ENCODE measurements at places on chromosomes 6 and 20.

DNA sequence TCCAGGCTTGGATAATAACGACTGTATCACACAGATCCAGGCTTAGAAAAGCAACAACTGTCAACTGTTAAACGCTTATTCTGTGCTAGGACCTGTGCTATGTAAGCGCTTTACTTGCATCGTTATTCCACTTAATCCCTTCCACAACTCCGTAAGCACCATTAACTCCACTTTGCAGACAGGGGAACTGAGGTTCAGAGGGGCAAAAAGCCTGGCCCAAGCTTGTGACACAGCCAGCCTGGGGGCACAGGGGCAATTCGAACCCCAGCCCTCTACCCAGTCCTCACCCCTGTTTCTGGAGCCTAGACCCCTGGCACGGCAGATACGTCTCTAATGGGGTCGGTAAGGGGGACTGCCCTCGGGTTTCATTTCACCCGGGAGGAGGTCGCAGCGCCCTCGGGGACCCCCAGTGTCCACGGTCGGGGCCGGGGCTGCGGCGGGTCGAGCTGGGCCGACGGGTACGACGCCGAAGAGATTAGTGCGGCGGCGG is 411 bp downstream of the DSN1 start:
- peak; percentile 52 for DNase-seq

GRCh38 chr20:60407938-60408337 is 449.7 kb downstream of the CDH26 start:
- DNase-seq, result no peak

DNA sequence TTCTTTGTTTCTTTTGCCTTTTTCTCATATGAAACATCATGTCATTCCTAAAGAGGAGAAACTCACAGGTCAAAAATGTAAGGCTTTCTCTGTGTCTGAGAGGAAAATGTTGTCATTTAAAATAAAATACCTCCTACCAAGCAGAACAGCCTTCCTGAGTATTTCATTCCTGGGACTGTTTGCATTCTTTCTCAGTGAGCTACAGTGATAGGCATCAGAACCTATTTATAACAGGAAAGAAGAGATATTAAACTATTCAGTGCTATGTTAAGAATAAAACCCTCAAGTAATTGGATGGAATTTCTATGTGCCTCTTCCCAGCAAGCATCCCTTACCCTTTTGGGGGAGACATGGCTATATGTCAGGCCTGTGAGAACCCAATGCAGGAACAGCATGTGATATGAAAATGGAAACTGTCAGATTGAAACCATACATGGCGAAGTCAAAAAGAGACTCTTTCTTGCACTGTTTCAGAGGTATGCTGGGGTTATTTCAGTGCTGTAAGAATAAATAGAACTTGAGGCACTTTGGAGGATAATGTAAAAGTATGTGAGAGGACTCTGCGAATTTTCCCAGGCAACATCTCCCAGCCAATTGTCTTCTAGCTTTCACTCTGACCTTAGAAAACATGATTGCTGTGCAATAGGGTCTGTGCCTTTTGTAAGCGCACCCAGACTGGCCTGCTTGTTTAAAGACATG is 133.8 kb upstream of the CCN2 start:
- peak; percentile 21 for DNase-seq

- peak; percentile 55 for DNase-seq
These were observed 42.0 kb downstream of the JARID2 start for GRCh38 chr6:15287670-15288375.

- no peak for DNase-seq
These were observed 40.5 kb upstream of the MPC1 start for GRCh38 chr6:166423051-166423745.

- DNase-seq, result no peak
These were observed 34.9 kb downstream of the FOXC1 start for GRCh38 chr6:1644516-1645060.

DNA sequence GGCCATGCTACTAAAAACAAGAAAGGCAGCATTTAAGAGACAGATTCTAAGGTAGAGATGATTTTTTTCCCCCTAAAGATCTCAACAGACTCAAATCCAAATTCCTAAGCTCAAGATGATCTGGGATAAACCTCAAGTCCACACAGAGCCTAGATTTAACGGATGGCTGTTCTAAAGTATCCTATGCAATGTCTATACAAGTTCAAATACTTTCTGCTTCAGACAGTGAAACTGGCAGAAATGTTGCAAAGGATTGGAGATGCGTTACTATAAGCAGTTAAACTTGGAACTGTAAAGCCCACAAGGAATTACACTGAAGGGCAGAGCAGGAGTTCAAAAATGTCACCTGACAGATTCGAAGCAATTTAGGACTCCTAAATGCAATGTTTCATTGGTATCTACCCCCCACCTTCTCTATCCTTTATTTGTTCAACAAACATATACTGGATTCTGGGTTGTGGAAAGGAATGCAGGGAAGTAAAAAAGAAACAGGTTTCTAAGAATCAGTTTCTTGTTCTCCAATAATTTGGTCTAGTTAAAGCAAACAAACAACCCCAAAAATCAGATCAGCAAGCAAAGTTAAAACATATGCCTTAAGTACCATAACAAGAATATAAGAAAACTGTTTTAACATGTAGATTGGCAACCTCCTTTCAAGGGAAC is 1.6 kb downstream of the DNAAF9 start:
- DNase-seq, result no peak

DNA sequence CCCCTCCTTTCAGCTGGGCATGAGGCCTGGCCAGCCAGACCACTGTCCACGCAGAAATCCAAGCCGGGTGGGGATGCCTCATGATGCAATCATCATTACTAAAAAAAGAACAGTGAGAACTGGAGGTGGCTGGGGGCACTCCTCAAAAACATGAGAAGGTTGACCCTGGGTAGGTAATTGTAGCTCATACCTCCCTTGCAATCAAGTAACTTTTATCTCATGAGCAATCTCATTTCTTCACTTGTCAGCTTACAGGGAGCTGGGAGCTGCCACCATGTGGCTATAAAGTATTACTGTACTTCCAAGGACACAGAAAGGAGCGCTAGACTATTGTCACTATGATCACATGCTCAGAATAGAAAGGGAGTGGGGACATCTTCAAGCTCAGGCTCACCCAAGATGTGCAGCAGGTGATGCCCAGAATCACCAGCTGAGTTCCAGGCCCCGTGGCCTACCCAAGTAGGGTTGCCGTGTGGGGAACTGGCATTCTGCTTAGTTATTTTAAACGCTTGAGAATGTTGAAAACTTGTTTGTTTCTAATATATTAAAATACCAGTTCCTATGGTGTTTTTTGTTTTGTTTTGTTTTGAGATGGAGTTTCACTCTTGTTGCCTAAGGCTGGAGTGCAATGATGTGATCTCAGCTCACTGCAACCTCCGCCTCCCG is 3.0 kb upstream of the CDH26 start:
- DNase-seq, result peak; percentile 64

GRCh38 chr20:44769481-44769863 is 23.8 kb downstream of the KCNK15 start:
- DNase-seq, result no peak

- no peak for DNase-seq
These were observed 40.9 kb downstream of the SUMO4 start for GRCh38 chr6:149440735-149441671.

DNA sequence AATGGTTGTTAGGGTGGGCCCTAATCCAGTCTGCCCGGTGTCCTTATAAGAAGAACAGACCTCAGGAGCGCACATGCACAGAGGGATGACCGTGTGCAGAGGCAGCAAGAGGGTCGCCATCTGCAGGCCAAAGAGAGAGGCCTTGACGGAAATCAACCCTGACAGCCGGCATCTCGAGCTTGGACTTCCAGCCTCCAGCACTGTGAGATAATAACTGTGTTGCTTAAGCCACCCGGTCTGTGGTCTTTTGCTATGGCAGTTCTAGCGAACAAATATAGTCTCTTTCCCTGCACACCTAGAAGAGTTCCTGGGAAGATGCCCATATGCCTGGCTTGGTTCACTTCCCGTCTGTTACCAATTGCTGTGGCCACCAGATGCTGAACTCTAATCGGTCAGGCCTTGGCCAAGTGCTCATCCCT is 35.3 kb upstream of the PTGIS start:
- peak; percentile 7 for DNase-seq

GRCh38 chr6:20589266-20589665 is 55.0 kb downstream of the CDKAL1 start:
- DNase-seq, result peak; percentile 29

GRCh38 chr6:37242429-37243052 is 15.0 kb upstream of the TBC1D22B start:
- peak; percentile 69 for DNase-seq

DNA sequence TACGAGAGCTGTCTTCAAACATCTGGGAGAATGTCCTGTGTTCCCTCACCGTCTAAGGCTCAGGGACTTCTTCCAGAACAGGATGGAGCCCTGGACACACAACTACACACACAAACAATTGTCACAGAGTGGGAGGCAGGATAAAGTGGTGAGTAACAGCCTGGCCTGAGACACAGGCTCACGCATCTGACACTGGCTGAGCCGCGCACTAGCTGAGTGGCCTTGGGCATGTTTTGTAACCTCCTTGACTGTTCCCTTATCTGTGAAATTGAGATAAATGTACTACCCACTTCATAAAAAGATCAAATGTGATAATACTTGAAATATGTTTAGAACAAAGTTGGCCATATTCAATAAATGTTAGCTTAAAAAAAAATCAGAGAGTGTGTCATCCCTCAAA is 132.4 kb upstream of the ARMC2 start:
- no peak for DNase-seq

GRCh38 chr20:51010932-51011331 is 12.0 kb downstream of the KCNG1 start:
- no peak for DNase-seq

DNA sequence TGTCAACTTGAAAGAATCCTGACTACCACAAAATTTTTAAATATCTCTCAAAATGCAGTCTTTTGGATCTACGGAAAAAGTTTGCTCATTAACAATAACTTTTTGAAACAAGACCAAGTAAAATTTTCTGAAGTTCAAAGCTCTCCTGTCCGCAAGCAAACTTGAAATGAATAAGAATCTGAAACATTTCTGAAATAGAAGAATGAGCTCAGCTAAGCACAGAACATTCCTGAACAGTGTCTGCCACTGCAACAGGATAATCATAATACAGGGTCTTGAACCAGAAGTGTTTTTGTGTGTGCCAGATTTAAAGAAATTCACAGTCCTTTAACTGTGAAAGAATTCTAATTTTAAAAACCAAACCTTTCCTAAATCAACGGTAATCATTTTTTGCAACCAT is 49.1 kb upstream of the TASP1 start:
- DNase-seq, result no peak

DNA sequence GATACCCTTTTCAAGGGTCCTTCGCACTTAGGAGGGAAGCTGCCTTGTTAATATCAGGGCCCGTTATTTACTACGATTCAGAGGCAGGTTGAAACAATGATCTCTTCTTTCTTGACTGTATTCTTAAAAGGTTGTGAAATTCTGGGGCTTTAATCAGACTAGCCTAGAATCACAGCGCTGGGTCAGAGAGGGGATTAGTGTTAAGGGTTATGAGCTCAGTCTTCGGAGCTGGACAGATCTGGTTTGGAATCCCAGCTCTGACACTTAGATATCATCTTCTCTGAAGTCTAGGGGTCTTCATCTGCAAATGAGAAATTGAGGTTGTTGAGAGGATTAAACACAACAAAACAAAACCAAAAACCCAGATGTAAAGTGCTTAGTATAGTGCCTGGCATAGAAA is 77.4 kb downstream of the CD83 start:
- DNase-seq, result no peak

DNA sequence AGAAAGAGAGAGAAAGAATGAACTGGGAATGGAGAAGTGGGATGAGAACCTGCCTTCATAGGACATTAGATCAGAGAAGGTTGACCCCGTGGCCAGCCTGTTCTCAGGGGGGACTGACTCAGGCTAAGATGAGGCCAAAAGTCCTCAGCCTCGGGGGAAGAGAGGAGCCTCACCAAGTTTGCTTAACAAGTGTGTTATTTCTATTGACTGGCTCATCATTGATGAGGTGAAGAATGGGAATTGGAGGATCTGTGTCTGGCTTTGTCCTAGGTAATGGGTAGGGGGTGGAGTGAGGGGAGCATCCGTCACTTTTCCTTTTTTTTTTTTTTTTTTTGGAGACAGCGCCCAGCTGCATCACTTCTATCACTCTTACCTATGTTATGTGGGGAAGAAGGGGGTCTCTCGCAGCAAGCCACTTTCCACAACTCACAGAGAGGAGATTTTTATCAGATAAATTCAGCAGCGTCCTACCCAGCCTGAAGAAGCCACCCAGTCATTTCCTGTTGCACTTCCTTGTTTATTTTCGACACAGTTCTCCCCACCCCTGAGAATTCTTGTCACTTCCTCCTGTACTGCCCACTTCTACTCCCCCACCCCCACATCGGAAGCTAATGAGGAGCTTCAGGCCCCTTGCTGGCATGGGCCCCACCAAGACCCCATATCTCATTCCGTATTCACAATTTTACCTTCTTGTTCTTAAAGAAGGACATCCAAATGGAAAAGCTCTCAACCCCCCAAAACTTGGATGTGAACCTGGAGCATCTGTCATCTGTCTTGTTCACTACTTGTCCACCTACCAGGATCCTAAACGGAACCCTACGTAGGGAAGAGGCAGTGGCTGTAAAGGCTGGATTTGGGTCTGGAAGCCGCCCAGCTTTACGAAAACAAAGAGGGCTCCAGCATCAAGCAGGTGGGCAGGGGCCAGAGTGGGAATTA is 2.8 kb upstream of the RNASET2 start:
- peak; percentile 51 for DNase-seq

DNA sequence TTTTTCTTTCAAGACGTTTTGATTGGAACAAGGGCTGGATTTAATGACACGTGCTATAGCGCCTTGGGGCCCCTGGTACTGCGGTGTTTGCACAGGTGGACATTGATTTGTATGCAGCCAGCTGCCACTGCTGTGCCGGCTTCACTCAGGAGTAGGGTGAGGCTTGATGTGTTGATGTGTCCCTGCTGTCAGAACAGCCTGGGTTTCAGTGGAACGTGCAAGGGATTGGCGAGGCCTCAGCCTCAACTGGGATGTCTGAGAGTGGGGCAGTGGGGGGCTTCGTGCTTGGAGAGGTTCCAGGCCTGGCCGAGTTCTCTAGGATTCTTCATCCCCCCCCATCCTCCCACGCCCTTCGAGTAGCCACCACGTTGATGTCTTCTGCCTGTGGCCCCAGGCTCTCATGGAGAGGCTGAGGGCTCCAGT is 23.0 kb downstream of the PYGB start:
- no peak for DNase-seq

GRCh38 chr20:13356591-13356990 is 135.5 kb downstream of the ISM1 start:
- DNase-seq, result no peak

GRCh38 chr6:116969211-116969863 is 92.3 kb downstream of the RFX6 start:
- peak; percentile 82 for DNase-seq

- no peak for DNase-seq
These were observed 28.4 kb upstream of the MAFB start for GRCh38 chr20:40717343-40717865.
